ENCODE measurements at places on chromosomes 2 and 18.

DNA sequence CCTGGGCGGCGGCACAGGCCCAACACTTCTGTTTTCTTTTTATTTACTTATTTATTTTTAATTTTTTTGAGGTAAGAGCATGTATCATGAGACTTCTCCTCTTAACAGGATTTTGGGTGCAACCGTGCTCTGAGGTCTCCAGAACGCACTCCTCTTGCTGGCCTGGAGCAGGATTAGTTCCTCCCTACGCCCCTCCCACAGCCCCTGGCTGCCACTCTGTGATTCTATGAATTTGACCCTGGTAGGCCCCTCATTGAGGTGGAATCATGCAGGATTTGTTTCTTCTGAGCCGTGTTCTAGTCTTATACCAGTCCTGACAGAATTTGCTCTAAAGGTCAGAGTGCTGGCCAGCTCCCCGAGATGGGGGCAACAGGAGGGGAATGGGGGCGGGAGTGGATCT is 106.5 kb upstream of the HS6ST1 start:
- H3K36me3 ChIP-seq = no peaks in the 10 kb centered on the region
- H3K4me3 ChIP-seq = no peak overlapping the region
- H3K27me3 ChIP-seq = no peaks in the 10 kb centered on the region
- H3K27ac ChIP-seq = no peak overlapping the region
- DNase-seq = no peak

- no peaks in the 10 kb centered on the region for H3K36me3 ChIP-seq
- no peak overlapping the region for H3K27ac ChIP-seq
- no peaks in the 10 kb centered on the region for H3K4me1 ChIP-seq
- no peak for DNase-seq
- no peaks in the 10 kb centered on the region for H3K27me3 ChIP-seq
Observed at GRCh38 chr18:54720620-54721019, 107.7 kb upstream of the RAB27B start.

GRCh38 chr18:68660354-68661183 is 54.3 kb downstream of the TMX3 start:
- no peaks in the 10 kb centered on the region for H3K36me3 ChIP-seq
- H3K4me3 ChIP-seq = no peak overlapping the region
- no peaks in the 10 kb centered on the region for H3K4me1 ChIP-seq

- H3K27ac ChIP-seq = no peak overlapping the region
- peaks cover 5% of the 10 kb centered on the region for H3K36me3 ChIP-seq
- no peaks in the 10 kb centered on the region for H3K4me1 ChIP-seq
- H3K27me3 ChIP-seq = no peaks in the 10 kb centered on the region
- no peak for DNase-seq
- no peak overlapping the region for H3K4me3 ChIP-seq
Observed at GRCh38 chr2:46763861-46764260, 151.7 kb downstream of the MCFD2 start.

GRCh38 chr2:190235101-190235500 is 84.5 kb downstream of the HIBCH start:
- no peak overlapping the region for H3K27ac ChIP-seq
- no peaks in the 10 kb centered on the region for H3K27me3 ChIP-seq
- no peak for DNase-seq
- H3K36me3 ChIP-seq = no peaks in the 10 kb centered on the region

GRCh38 chr18:75762758-75763157 is 335.3 kb upstream of the SMIM21 start:
- H3K27ac ChIP-seq = no peak overlapping the region
- no peaks in the 10 kb centered on the region for H3K27me3 ChIP-seq
- H3K4me1 ChIP-seq = peaks cover 2% of the 10 kb centered on the region
- no peak overlapping the region for H3K4me3 ChIP-seq
- H3K36me3 ChIP-seq = no peaks in the 10 kb centered on the region

GRCh38 chr2:8256905-8257304 is 425.0 kb upstream of the ID2 start:
- no peaks in the 10 kb centered on the region for H3K27me3 ChIP-seq
- H3K4me1 ChIP-seq = peaks cover 23% of the 10 kb centered on the region

GRCh38 chr2:210496512-210496911 is 20.0 kb upstream of the LANCL1 start:
- H3K36me3 ChIP-seq = no peaks in the 10 kb centered on the region
- H3K4me3 ChIP-seq = no peak overlapping the region
- no peak for DNase-seq
- H3K27ac ChIP-seq = no peak overlapping the region
- H3K4me1 ChIP-seq = no peaks in the 10 kb centered on the region

DNA sequence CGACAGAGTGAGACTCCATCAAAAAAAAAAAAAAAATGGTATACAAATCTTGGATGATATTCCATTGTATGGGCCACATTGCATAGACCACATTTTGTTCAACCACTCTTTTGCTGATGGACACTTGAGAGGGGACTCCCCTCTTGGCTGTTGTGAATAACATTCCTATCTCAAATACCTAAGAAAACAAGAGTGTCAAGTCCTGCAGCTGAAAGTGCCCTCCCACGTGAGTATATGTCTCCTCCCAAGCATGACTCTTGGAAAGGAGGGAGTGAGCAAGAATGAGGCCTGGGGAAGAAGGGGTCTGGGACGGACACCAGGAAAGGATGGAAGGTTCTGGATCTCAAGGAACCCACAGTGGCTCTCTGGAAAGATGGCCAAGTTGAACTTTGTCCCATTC is 36.0 kb upstream of the NPAS2 start:
- H3K36me3 ChIP-seq = no peaks in the 10 kb centered on the region
- no peak overlapping the region for H3K4me3 ChIP-seq
- no peak for DNase-seq

DNA sequence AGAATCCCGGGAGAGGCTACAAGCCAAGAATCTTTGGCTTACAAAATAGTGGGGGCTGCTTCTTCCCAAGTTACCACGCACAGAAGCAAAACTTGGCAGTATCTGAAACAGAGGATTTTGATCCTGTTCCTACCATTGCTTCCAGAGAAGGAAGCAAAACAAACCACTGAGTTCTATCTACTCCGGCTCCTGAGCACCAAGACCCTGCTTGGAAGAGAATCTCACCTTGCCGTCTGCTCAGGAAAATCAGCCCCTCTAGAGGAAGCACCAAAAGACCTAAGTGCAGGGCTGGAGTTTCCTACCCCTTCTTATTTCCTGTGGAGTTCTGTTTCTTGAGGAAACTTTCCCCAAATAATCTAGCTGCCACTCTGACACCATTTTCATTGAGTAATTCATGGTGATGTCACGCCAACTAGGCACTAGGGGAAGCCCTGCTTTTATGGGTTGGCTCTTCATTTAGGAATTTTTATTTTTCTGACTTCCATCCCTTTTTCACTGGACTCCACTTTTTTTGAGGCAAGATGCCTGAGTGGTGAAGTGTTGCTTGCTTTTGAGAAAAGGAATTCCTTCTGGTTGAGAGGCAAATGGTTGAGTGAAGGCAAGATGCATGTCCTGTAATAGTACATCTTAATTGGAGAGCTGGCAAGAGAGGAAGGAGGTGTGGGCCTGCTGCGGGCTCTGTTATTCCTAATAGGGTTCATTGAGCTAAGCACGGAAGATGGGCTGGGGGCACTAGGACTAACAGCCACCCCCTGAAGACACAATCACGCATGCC is 36.8 kb upstream of the EML4 start:
- no peaks in the 10 kb centered on the region for H3K36me3 ChIP-seq
- no peak overlapping the region for H3K27ac ChIP-seq

DNA sequence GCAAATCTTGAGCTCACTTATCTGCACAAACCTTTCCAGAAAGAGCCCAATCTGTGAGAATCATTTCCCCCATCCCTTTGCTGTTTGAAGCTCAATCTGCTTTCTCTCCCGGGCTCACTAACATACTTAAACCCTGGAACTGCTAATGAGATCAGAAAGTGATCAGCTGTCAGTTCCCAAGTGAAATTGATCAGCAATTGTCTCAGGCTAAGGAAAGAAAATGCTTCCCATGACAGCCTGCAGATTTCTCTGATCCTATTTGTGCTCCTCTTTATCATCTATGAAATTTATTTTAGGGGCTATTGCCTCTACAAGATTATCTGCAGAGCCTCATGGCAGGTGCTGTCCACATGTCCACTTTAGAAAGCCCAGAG is 239.0 kb upstream of the CXCR4 start:
- H3K27me3 ChIP-seq = no peaks in the 10 kb centered on the region
- no peak overlapping the region for H3K27ac ChIP-seq
- peaks cover 1% of the 10 kb centered on the region for H3K4me1 ChIP-seq
- H3K4me3 ChIP-seq = no peak overlapping the region

GRCh38 chr2:172093416-172094293 is 8.3 kb downstream of the DLX1 start:
- no peak for DNase-seq
- H3K27ac ChIP-seq = no peak overlapping the region
- H3K36me3 ChIP-seq = no peaks in the 10 kb centered on the region
- H3K4me1 ChIP-seq = peaks cover 24% of the 10 kb centered on the region

DNA sequence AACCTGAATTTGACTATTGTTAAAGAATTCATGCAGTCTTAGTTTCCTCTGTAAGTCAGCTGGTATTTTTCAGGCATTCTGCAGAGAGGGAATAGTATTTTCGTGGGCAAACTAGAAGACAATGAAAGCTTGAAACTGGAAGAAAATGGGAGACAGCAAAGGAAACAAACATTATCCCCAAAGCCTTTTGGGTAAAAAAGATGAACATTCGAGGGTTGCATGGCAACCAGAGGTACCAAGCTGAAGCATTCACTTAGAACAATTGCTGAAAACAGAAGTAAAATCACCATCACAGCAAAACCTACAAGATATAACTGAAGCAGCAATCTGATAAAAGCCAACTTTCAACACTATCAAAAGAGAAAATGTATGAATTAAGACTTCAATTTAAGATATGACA is 233.7 kb downstream of the SCG2 start:
- H3K27me3 ChIP-seq = no peaks in the 10 kb centered on the region
- no peak overlapping the region for H3K27ac ChIP-seq
- no peaks in the 10 kb centered on the region for H3K36me3 ChIP-seq
- DNase-seq = no peak

DNA sequence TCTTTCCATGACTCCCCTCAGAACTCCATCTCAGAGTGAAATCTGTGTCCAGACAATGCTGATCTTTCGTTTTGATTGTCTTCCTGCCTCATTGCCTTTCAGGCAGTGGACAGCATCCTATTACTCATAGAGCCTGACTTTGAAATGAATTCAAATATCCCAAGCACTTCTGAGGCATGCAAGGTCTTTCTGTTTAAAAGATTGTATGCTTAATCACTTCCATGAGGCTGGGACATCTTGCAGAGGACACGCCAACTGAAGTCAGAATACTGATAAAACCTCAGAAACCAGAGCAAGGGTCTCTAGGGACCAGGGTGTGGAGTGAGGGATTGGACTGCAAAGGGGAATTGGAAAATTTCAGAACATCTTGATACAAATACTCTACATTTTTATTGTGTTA is 836.5 kb upstream of the ID2 start:
- DNase-seq = no peak
- H3K4me3 ChIP-seq = no peak overlapping the region
- no peaks in the 10 kb centered on the region for H3K36me3 ChIP-seq
- peaks cover 5% of the 10 kb centered on the region for H3K4me1 ChIP-seq

- no peak overlapping the region for H3K27ac ChIP-seq
- no peak overlapping the region for H3K4me3 ChIP-seq
- DNase-seq = peak; percentile 8
- no peaks in the 10 kb centered on the region for H3K4me1 ChIP-seq
Observed at GRCh38 chr2:105521176-105521575, 122.3 kb upstream of the FHL2 start.

DNA sequence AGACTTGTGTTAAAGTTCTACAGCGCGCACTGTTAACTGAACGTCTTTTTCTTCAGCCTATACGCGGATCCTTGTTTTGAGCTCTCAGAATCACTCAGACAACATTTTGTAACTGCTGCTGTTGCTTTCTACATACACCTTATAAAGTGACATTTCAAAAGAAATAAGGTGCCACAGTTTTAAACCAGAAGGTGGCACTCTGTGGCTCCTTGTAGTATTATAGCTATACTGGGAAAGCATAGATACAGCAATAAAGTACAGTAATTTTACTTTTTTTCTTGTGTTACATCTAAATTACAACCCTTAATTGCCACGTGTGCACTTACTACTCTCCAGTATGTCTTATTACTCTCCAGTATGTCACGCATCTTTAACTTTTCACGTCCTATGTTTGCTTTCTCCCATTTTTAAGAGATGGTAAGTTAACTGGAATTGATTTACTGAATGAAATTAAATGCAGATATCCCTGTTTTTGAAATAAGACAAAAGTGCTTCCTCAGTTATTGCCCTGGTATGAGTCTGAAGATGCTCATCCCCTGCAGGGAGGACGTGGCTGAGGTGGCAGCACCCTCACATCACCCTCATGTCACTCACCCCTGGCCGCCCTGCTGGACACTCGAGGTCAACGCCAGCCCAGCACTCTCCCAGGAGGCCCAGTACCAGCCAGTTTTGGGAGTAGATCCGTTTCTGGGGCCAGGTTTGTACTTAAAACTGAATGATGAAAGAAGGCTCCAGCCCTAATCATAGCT is 37.8 kb downstream of the GORASP2 start:
- peaks cover 71% of the 10 kb centered on the region for H3K36me3 ChIP-seq
- no peak overlapping the region for H3K4me3 ChIP-seq
- H3K27me3 ChIP-seq = no peaks in the 10 kb centered on the region
- no peak for DNase-seq
- no peak overlapping the region for H3K27ac ChIP-seq

GRCh38 chr2:45746888-45747287 is 95.4 kb downstream of the PRKCE start:
- H3K4me1 ChIP-seq = no peaks in the 10 kb centered on the region
- no peaks in the 10 kb centered on the region for H3K27me3 ChIP-seq
- no peak overlapping the region for H3K27ac ChIP-seq
- DNase-seq = no peak
- no peaks in the 10 kb centered on the region for H3K36me3 ChIP-seq

- no peak overlapping the region for H3K27ac ChIP-seq
- no peak overlapping the region for H3K4me3 ChIP-seq
- DNase-seq = no peak
- no peaks in the 10 kb centered on the region for H3K27me3 ChIP-seq
- H3K4me1 ChIP-seq = no peaks in the 10 kb centered on the region
Observed at GRCh38 chr2:3589086-3589485, 5.8 kb upstream of the COLEC11 start.

DNA sequence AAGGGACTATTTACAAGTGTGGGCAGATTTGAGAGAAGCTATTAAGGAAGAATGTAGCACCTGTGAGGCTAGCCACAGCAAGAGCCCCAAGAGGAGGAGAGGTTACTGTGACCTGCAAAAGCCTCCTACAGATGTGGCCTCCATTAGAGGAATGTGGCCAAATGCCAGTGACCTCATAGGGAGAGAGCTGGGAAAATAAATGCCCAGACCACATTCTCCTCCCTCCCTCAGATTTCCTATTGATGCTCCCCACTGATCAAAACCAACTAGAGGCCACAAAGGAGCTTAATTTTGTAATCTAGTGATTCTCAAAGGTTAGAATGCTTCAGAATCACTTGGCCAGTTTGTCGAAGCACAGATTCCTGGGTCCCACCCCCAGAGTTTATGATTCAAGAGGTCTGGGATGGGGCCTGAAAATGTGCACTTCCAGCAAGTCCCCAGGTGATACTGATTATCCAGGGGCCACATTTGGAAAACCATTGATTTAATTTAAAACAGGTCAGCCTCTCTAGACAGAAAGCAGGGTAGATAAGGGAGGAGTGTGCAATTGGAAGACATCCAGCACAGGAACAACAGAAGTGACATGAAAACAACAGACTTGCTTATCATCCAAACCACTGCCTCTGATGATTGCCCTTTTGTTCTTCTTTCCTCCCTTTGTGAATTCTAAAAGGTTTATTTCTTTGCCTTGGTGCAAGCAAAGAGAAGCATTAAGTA is 61.2 kb upstream of the RBBP8 start:
- no peaks in the 10 kb centered on the region for H3K27me3 ChIP-seq
- H3K27ac ChIP-seq = no peak overlapping the region
- no peaks in the 10 kb centered on the region for H3K36me3 ChIP-seq
- DNase-seq = no peak
- H3K4me3 ChIP-seq = no peak overlapping the region
- no peaks in the 10 kb centered on the region for H3K4me1 ChIP-seq

All from neuronal stem cell (in vitro differentiated cells).